HAP-1 (cell line): ENCODE measurements at places on chromosomes 1 and 21.

DNA sequence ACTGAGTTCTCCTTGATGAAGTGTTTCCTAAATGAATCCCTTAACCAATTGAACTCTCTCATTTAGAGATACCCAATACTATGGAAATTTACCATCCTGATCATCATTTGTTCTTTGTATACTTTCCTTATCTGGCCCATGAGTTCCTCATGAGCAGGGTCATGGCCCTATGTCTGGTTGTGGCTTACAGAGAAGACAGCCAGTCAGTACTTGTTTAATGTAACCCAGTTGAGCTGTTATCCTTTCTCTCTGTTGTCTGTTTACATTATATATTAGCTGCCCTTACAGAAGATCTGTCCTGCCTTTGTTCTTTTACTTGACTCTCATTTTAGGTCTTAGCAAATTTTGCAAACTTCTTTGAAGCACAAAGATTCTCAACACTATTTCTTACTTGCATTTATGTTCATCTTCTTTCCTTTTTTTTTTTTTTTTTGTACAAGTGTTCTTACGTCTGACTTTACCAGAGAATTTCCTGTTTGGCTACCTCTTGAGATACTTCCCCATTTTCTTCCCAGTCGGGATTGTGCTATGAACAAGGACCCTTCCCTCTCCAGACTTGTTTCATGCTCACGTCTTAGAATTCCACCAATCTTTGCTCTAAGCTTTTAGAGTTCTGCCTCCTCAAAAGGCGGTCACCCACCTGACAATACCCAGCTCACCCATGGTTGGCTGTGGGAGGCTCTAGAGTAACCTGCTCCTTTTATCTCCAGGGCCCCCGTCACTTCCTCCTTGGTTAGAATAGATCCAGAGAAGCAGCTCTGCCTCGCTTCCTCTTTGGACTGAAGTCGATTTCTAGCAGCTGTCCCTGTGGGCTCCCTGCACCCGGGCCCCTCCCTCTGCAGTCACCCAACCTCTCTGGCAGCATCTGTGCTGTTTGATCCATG, 53.6 kb upstream of the RUNX1 start:
- no peak for DNase-seq

- no peak for DNase-seq
These were observed 4.3 kb upstream of the CBR1 start for GRCh38 chr21:36065497-36066036.

DNA sequence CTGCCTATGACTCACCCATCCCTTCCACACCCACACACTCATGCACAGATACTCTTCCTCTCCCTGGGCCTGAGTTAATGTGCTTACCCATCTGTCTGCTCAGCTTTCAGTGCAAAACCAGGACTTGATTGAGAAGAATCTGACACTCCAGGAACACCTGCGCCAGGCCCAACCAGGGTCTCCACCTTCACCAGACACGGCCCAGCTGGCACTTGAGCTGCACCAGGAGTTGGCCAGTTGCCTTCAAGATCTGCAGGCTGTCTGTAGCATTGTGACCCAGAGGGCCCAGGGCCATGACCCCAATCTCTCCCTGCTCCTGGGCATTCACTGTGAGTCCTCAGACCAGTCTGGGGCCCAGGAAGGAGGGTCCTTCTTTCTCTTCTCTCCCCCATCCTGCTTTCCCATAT, 3.5 kb upstream of the SH3BGRL3 start:
- DNase-seq = no peak

DNA sequence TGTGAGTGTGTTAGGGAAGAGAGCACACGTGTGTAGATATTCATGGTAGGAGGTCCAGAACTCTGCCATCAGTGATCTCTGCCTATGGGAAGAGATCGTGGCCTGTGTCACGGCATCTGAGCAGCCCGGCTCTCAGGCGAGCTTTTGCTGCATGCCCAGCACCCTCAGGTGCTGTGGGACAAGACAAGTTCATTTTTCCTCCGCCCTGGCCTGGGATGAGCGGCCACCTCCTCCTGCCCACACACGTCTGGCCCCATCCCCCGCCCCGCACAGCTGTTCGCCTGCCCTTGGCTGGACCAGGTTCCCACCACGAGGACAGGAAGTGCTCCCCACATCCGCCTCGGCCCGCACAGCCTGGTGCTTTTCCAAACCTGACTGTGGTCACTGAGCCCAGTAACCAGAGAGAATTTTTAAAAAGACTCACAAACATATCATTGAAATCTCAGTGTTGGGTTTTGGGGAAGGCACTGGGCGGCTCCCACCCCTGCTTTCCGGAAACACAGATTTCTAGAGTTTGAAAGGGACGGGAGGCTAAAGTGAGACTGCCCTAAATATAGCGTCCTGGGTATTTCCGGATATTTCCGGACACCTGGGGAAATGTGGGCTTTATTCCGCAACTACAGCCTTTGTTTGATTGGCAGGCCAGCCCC, 18.0 kb downstream of the BMP8A start:
- no peak for DNase-seq
